H4 (cell line): ENCODE measurements at places on chromosomes 2 and 18.

GRCh38 chr2:122183890-122184289, 428.4 kb downstream of the TSN start:
- no peak for DNase-seq

DNA sequence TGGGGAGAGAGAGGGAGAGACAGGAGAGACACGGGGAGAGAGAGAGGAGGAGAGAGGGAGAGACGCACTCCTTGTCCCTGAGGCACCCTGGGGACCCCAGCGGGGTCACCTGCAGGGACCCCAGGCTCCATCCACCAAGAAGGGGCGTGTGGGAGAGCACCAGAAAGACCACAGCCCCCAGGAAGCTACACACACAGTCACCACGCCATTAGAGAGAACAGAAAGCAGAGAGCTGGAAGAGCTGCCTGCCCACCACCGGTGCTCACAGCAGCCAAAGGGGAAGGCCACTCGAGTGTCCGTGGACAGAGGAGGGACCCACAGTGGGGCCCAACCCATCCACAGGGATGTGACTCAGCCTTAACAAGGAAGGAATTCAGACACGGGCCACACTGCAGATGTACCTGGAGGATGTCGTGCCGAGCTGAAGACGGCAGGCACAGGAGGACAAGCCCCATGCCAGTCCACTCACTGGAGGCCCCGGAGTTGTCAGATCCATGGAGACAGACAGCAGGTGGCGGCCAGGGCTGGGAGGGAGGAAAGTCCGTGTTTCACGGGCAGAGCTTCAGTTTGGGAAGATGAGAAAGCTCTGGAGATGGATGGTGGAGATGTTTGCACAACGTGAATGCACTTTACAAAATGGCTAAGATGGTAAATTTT, 11.5 kb upstream of the NFATC1 start:
- no peak for DNase-seq

GRCh38 chr2:239601201-239601851, 200.5 kb upstream of the HDAC4 start:
- no peak for DNase-seq

DNA sequence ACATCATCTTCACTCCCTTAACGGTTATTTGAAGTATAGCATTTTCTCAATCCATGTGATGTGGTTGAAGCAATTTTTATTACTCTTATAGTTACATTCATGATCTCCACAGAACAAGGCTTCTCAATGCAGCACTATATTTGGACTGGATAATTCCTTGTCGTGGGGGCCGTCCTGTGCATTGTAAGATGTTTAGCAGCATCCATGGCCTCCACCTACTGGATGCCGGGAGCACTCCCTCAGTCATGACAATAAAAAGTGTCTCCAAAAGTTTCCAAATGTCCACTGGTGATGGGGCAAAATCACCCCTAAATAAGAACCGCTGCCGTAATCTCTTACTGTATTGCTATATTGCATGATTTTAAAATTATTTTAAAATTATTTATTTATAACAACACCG, 110.6 kb upstream of the DDX18 start:
- DNase-seq: no peak
